Cardiac septum (tissue), 1 donor: ENCODE measurements at places on chromosomes 16 and 17. TPM values are rescaled to one million over a fixed set of nuclear protein-coding genes. Genes with fewer than 3 reads are reported as not detected.

Gene HYDIN
- 2.6 TPM for total RNA-seq

Gene RTN4RL1
- 0.32 TPM for total RNA-seq

Gene CD68
- 11.4 TPM for total RNA-seq

Gene PITPNM3
- total RNA-seq = 0.57 TPM

Gene FOXN1
- total RNA-seq = not detected

Gene TNRC6C
- 17.8 TPM for total RNA-seq

Gene NTHL1
- 10.4 TPM for total RNA-seq

Gene ZC3H18
- 20.6 TPM for total RNA-seq

Gene PPY
- not detected for total RNA-seq

Gene CFAP52
- not detected for total RNA-seq

Gene GPR139
- not detected for total RNA-seq

Gene CA5A
- not detected for total RNA-seq
